ENCODE measurements at places on chromosomes 11 and 22.

GRCh38 chr22:20526628-20527355, 19.4 kb downstream of the MED15 start:
- no peak for DNase-seq

DNA sequence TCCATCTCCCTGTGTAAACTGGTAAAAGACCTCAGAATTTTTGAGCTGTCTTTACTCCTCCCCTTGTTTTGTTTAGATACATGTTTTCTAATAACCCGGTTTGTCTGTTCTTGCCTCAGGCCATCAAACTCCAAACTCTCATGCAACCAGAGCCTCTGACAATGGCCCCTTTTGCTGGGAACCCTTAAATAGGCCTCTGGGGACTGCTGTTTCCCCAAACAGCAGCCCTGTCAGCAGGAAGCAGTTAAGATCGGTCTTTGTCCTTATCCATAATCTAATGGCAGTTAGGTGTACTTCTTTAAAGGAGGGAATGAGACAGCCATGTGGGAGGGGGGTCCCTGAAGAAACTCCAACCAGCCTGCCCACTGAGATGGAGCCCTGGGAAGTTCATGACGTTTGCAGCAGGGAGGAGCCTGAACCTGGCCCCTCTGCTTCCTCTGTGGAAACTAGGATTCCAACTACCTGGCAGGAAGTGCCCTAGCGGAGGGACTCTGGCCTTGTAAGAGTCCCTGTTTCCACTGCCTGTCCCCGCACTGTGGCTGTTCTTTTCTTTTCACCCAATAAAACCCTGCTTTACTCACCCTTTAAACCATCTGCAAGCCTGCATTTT, 1354.4 kb downstream of the LRRC4C start:
- no peak for DNase-seq

- no peak for DNase-seq
These were observed 81.5 kb downstream of the TRMU start for GRCh38 chr22:46416891-46417580.

DNA sequence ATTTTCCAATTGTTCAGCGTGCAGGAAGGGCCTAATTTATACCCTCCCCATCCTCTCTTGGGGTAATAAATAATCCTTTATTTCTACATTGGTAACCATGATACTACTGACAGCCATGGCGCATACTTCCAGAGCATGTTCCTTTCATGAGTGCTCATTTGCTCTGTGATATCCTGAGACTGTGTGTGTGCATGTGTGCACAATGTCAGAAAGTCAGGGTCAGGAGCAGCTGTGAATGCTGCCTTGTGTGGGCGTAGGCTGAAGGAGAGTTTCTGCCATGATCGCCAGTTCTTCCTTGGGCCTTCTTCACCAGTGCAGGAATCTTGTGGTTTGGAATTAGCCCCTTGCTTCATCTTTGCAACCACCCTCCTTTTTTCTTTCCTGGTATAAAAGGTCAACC, 10.2 kb downstream of the TUBA8 start:
- DNase-seq = no peak

DNA sequence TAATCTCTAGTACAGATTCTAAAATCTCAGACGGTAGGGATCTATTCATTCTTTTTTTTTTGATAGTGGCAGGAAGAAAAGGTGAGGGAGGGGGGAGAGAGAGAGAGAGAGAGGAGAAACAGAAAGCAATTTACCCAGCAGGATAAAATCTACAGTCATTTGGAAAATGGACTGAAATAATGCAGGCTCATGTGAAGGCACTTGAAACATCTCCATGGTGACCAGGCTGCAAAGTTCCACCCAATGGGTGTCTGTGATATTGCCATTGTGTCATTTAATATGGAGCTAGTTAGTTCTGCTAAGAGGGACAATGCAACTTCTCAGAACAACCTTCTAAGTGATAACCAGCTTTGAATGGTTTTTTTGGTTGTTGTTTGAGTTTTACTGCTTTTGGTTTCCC, 165.2 kb upstream of the RAG2 start:
- no peak for DNase-seq

DNA sequence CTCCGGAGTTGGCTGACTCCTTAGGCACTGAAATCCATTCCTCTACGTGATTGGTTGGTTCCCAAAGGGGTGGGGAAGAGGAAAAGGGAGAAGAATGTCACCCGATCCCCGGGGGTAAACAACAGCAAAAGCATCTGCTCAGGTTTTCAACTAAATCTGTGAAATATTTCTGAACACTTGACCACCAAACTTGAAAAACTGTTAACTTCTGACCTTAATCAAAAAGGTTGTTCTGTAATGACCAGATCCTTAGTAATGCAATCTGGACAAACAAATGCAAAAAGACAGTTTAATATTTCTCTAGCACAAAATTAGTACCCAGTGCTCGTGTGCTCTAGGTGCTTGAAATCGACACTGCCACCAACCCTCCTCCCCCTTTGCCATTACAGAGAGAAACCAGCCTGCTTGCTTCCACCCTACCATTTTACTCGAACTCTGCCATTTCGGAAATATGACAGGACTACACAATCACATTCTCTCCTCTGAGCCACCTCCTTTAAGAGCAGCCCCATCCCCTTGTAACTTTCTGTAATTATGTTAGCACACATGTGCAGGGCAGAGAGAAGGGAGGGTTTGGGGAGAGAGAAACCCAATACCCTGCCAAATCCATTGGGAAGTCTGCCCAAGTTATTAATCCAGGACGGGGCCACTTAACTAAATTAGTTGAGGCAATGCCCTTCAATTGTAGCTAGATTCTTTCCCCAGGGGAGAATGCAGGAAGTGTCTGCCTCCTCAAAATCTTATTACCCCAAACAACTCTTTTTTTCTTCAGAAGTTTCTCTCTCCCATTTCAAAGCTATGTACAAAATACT, 113.8 kb downstream of the RBFOX2 start:
- no peak for DNase-seq

- no peak for DNase-seq
These were observed 115.8 kb downstream of the MAML2 start for GRCh38 chr11:96227244-96227643.

DNA sequence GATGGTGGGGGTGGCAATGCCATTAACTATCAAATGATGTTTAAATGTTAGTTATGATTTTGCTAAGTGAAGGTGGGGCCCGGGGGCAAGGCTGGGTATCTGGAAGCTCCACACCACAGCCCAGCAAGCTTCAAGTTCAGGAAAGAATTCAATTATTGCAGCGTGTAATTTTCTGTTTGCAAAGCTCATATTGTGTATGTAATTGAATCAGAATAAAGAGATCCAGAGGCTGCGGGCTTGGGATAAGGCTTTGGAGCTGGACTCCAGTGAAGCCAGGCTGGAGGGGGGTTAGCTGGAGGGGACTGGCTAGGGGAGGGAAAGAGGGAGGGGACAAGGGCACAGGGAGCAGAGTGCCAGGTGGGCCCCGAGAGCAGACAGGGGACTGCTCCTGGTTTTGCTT, 557.1 kb upstream of the CADM1 start:
- DNase-seq = no peak

DNA sequence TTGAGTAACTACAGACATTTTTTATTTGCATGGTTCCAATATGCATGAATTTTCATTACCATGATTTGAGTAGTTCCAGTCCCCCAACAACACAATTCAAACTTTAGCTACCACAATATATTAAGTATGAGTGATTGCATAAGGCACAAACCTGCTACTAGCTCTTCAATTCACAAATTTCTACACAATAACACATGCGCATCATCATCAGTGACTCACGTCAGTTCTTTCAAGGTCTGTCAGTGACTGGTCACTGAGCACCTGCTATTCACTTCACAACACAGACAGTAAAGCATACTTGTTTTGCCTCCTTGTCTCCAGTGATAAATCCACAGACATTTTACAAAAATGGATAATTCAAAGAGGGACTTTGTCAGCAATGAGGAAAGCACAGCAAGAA, 435.1 kb upstream of the CCDC90B start:
- DNase-seq = no peak

DNA sequence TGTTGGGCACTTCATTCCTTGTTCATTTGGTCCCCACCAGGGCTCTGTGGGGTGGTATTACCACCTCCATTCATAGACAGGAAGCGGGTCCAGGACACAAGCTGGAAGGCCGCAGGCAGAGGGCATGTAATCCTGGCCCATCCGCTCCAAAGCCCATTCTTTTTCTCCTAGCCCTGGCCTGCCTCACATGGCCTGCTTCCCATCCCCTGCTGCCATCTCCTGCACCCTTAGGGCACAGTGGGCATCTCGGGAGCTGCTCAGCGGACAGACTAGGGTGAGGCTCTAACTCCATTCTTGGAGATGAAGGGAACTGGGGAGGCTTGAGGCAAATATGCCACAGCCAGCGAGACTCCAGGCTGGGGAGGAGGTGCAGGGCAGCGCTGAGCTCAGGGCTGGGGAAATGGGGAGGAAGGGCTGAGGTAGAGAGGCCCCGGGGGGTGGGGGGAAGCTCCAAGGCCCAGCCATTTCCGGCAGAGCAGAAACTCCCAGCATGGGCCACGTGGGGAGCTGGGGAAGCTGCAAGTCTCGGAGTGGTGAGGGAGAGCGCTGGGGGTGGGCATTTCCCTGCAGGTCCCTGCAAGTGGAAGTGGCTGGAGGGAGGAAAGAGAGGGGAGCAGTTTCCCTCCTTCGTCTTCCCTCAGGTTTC, 14.3 kb upstream of the BCL9L start:
- peak; percentile 29 for DNase-seq

GRCh38 chr22:36027579-36027934, 1.1 kb downstream of the RBFOX2 start:
- DNase-seq = no peak

DNA sequence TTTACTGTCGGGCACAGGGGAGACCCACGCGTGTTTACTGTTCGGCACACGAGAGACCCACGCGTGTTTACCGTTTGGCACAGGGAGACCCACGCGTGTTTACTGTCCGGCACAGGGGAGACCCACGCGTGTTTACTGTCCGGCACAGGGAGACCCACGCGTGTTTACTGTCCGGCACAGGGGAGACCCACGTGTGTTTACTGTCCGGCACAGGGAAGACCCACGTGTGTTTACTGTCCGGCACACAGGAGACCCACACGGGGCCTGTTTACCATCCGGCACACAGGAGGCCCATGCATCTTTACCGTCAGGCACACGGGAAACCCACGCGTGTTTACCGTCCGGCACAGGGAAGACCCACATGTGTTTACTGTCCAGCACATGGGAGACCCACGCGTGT, 525.1 kb downstream of the BRD1 start:
- DNase-seq = no peak

All from activated naive CD4-positive, alpha-beta T cell (primary cell).